Foreskin keratinocyte (primary cell): ENCODE measurements at places on chromosomes 12 and 14.

DNA sequence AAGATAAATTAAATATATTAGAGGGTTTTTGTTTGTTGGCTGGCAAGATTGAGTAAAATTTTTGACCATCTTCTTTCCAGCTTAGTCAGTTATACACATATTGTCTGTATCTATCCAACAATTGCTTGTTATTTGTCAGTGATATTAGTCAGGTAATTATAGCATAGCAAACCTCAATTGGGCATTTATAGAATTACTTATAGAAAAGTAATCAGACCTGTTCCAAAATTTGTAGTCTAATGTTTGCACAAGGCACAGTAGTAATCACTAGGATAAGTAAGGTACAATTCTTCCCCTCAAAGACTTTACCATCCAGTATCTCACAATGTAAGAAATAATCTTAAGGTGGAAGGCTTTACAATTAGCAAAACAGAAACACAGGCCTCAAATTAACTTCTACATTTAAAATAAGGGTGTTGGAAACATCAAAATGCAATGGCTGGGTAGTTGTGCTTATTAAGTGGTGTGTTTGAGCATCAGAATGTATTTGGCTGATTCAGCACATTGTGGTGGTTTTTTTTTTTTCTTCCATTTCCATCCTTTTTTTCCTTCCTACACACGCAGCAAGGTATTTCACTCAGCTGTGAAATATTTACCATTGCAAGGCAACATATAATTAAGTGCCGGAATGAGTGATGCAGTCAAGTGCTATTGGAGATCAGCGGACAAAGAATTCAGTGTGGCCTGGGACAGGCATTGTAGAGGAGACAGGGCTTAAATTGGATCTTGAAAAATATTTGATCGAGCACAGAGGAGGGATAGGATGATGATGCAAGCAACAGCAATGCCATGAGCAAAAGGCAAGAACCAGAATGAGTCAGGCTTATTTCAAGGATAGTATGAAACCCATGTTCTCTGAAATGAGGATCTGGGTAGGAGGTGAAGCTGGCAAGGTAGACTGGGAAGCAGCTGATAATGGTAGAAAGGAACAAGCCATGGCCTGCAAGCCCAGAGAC, 178.2 kb downstream of the AKAP6 start:
- peak; percentile 89 for DNase-seq

- no peak for DNase-seq
These were observed 7.6 kb downstream of the ADSS1 start for GRCh38 chr14:104731320-104732294.

GRCh38 chr14:42353315-42353714, 746.6 kb downstream of the LRFN5 start:
- no peak for DNase-seq

GRCh38 chr12:124739953-124740561, 123.6 kb downstream of the SCARB1 start:
- DNase-seq, result no peak

DNA sequence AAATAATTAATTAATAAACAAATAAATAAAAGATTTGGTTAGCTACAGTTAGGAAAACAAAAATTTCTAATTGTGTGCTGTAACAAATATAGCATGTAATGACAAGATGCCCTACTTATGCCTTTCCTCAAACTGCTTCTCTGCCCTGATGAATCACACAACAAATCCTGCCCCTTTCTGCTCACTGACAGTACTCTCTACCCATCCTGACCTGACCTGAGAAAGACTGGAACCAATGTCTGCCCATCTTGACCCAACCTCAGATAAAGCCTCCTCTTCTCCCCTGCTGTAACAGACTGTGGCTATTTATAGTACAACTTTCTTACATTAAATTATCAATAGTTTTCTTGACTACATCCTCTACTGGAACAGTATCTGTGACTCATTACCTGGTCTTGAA, 43.7 kb downstream of the PPP1R13B start:
- DNase-seq, result peak; percentile 77

DNA sequence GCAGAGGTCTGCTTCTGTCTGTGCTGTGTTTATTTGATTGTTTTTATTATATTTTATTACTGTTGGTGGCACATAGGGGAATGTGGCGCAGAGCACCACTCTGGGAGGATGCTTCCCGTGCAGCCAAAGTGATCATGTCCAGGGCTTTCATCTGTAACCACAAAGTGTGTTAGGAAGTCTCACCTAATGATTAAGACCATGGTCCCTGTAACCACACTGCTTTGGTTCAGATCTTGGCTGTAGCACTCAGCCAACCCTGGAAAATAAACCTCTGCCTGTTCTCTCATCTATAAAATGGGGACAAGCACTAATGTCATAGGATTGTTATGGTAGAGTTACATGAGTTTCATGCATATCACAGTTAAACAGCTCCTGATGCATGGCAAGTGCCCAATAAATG, 1.9 kb downstream of the RESF1 start:
- no peak for DNase-seq

- DNase-seq, result no peak
These were observed 18.8 kb upstream of the KLRF1 start for GRCh38 chr12:9808504-9808903.
